ENCODE measurements at places on chromosomes 5 and 9. TPM values are rescaled to one million over a fixed set of nuclear protein-coding genes. Genes with fewer than 3 reads are reported as not detected.

SPATA31C1 gene
- not detected for total RNA-seq

FGF1 gene
- total RNA-seq: not detected

HRH2 gene
- total RNA-seq: 7.0 TPM

DNA sequence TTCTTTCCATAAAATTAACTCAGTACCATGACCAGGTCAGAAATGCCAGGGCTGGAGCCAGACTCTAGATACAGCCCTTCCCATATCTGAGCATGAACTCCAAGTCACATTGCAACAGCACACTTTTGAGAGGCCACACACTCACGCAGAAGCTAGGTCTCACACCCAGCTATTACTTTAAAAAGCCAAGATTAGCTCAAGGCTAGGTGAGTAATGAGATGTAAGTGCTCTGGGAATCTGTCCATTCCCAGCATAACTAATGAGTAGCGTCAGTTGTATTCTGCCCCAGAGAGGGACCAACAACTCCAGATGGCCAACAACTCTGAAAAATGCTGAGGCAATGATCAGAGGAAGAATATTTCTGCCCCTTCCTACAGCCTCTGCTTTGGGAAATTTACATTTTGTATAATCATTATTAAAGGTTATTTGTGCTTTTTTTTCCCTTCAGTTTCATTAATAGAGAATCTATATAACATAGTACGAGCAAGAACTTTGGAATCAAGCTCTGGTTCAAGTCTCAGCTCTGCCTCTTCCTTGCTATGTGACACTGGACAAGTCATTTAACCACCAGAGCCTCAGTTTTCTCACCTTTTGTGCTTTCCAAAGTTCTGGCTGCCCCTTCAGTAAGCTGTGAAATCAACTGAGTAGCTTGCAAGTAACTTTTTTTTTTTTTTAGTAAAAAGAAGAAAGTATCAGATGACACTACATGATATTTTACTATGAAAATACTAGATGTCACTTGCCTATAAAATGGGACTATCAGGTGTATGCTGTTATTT is 118.3 kb downstream of the NR6A1 start:
- no peak for DNase-seq

DNA sequence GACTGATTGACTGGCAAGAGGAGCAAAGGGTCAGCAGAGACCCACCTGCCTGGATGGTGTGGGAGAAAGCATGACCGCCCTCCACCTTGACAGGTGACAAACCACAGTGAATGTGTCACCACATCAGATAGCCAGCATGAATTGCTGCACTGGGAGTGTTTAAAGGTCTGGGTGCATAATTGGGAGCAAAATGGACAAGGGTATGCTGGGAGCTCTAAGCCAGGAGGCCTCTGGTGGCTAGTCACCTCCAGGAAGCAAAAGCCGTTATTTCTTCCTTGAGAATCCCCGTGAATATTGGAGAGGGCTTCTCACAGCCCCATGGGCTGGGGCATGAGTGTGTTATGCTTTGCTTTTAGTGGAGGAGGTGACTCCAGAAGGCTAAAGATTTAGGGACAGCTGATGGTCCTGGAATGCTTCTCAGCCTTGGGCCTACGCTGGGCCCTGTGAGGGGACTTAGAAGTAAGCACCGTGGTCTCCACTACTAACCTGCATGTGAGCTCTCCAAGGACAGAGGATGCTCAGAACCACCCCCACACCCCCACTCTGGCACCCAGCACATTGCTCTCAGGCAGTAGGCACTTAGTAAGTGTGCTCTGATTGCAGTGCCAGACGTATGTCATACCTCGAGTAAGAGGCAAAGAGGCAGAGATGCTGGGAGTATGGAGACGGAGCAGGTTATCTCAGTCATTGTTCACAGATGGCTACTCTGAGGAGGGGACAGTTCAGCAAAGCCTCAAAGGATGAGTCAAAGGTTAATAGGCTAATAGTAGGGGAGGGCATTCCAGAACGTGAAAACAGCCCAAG is 9.1 kb upstream of the IRF1 start:
- no peak for DNase-seq
